Upper lobe of left lung (tissue), 6 donors: ENCODE measurements at places on chromosomes 2 and 18. TPM values are rescaled to one million over a fixed set of nuclear protein-coding genes. Genes with fewer than 3 reads are reported as not detected.

GRCh38 chr2:240638512-240639160, 13.4 kb downstream of the GPR35 start:
- no peak overlapping the region for H3K27ac ChIP-seq
- H3K4me1 ChIP-seq = no peaks in the 10 kb centered on the region
- no peaks in the 10 kb centered on the region for H3K27me3 ChIP-seq
- no peak overlapping the region for H3K4me3 ChIP-seq
- no peak for DNase-seq

GRCh38 chr2:28318023-28318422, 74.6 kb upstream of the FOSL2 start:
- H3K27ac ChIP-seq = no peak overlapping the region
- no peak for DNase-seq
- no peaks in the 10 kb centered on the region for H3K27me3 ChIP-seq
- no peak overlapping the region for H3K4me3 ChIP-seq

The CNTNAP5 gene
- total RNA-seq = not detected

DNA sequence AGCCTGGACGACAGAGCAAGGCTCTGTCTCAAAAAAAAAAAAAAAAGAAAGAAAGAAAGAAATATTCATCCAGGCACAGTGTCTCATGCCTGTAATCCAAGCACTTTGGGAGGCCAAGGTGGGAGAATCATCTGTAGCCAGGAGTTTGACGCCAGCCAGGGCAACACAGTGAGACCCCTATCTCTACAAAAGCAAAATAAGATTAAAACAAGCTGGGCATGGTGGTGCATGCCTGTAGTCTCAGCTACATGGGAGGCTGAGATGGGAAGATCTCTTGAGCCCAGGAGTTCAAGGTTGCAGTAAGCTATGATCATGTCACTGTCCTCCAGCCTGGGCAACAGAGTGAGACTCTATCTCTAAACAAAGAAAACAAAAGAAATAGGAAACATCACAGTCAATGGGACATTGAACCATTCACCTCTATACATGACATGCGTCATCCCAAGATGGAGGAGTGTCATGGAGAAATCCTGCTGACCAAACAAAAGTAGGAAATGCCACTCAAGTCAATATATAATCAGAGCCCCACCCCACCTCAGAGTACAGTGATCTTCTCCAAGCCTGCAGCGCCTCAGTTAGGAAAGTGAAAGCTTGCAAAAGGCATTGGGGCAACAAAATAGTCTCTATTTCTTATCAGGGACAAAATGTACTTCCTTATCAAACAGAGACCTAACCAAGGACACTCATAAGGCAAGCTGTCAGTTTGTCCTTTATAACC, 9.8 kb downstream of the FEV start:
- no peaks in the 10 kb centered on the region for H3K36me3 ChIP-seq
- DNase-seq = no peak
- no peak overlapping the region for H3K4me3 ChIP-seq
- H3K27ac ChIP-seq = no peak overlapping the region

- H3K4me1 ChIP-seq = no peaks in the 10 kb centered on the region
- no peak overlapping the region for H3K4me3 ChIP-seq
These were observed 17.7 kb upstream of the ARL5A start for GRCh38 chr2:151845884-151846283.
